ENCODE measurements at places on chromosomes 6 and 20.
A peak's percentile ranks its signal among the peaks of the same experiment; 100 is the strongest.

- no peak for DNase-seq
Measured at GRCh38 chr6:21587961-21588480, 5.5 kb upstream of the SOX4 start.

- DNase-seq: no peak
Measured at GRCh38 chr6:145689529-145689928, 45.8 kb downstream of the EPM2A start.

DNA sequence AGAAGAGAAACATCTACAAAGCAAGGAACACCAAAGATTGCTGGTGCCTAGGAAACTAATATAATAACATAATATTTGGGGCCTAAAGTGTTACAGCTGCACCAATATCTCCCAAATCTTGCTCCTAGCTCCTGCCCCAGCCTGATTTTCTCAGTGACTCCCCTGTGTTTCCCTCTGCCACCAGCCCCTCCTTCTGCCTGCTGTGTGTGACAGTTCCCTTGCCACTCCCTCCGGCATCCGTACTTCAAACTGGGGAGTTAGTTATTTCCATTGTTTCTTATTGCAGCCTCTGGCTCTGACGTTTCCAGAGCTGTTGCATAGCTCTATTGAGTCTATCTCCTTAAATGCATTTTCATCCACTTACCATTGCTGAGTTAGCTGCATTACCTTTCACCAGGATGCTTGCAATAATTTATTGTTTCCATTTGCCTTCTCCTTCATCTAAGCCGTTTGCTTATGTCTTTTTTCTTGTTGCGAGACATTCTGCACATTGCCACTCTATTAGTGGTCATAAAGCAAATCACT lies 43.1 kb downstream of the ESR1 start:
- DNase-seq: no peak

GRCh38 chr6:160222491-160222890 lies 36.1 kb downstream of the SLC22A2 start:
- DNase-seq: no peak

DNA sequence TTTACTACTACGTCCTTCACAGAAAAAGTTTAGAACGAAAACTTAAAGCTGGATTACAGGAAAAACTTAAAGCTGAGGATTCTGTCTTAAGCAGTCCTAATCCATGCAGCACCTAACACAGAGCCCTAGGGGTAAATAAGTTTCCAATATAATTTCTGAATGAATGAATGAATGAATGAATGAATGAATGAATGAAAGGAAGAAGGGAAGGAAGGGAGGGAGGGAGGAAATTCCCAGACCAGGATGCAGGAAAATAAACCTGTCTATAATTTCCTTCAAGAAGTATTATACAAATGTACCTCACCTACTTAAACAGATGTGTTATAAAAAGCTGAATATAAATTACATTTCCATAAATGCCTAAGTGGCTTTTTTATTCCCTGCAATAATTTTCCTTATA lies 83.4 kb downstream of the RNGTT start:
- DNase-seq: no peak

DNA sequence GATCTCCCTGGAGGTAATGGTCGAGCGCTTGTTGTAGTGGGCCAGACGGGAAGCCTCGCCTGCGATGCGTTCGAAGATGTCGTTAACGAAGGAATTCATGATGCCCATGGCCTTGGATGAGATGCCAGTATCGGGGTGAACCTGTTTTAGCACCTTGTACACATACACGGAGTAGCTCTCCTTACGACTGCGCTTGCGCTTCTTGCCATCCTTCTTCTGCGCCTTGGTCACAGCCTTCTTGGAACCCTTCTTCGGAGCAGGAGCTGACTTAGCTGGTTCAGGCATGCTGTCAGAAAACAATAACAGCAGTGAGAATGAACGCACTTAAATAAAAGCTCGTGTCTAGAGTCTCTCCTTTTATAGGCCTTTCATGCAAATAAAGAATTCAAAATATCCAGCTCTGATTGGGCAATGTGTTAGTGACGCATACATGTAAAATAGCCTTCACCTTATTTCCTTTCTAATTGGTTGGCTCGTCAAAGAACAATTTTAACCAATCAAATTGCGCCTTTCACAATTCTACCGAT lies 129.2 kb downstream of the HFE start:
- DNase-seq: peak; percentile 84

DNA sequence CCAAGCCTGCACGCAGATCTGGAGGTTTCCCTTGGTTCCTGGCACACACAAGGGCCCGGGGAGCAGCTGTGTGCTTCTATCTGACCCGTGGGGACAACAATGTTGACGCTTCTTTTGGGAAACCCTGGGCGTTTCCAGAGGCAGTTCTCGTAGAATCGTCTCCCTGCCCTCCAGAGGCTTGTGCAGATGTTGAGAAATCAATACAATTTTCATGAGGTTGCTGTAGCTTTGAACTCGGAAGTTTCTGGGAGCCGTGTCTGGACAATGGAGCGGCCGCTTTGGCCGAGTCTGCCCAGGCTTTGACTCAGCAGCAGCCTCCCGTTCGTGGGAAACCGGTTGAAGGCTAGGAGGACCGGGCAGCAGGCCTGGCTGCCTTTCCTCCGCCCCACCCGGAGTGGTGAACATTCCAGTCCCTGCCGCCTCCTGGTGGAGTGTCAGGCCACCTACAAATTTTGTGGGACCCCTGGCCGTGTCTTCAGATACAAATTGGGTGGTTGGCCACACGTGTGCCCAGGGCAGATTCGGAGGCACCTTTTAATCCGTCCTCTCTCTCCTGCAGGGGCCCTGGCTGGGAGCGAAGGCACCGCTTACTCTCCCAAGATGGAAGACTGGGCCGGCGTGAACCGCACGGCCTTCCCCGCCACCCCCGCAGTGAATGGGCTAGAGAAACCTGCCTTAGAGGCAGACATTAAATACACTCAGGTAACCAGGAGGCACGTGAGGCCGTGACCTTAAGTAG lies 2.7 kb downstream of the PAX1 start:
- no peak for DNase-seq

DNA sequence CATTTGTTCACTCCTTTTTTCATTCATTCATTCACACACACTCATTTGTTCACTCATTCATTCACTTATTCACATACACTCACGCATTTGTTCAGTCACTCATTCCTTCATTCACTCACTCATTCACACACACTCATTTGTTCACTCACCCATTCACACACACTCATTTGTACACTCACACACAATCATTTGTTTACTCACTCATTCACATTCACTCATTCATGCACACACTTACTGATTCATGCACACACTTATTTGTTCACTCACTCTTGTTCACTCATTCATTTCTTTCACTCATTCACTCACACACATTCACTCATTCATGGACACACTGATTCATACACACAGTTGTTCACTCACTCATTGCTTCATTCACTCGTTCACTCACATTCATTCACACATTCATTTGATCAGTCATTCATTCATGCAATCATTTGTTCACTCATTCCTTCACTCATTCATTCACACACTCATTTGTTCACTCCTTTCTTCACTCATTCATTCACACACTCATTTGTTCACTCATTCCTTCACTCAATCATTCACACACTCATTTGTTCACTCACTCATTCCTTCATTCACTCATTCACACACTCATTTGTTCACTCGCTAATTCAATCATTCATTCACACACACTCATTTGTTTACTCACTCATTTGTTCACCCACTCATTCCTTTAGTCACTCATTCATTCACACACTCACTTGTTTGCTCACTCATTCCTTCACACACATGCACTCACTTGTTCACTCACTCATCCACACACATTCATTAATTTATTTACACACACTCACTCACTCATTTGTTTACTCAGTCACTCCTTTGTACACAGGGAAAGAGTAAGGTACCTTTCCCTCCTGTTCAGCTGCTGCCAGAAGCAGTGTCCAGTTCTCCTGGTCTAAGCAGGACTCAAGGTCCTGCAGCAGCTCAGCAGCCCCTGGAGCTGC lies 50.7 kb upstream of the BHLHE23 start:
- no peak for DNase-seq

GRCh38 chr6:91566467-91566866 lies 979.6 kb upstream of the MAP3K7 start:
- no peak for DNase-seq

GRCh38 chr6:168563656-168564055 lies 122.7 kb downstream of the SMOC2 start:
- DNase-seq: no peak

DNA sequence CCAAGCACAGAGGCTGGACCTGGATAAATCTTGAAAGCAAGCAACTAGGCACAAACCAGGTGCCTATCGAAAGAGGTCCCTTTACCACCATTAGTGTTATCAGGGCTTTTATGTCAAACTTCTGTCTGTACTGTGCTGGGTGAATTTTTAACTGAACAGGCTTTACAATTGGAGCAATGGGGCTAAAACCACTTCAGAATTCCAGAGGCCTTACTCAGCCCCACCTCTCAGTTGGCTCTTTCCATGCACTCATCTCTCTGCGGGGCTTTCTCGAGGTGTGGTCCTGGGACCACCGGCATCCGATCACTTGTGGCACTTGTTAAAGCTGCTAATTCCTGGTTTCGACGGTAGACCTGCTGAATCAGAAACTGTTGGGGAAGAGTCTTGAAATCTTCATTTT lies 232.5 kb downstream of the SOX4 start:
- DNase-seq: no peak

GRCh38 chr6:40791004-40791403 lies 203.8 kb upstream of the LRFN2 start:
- no peak for DNase-seq

GRCh38 chr6:5422321-5422915 lies 161.1 kb downstream of the FARS2 start:
- DNase-seq: peak; percentile 14

DNA sequence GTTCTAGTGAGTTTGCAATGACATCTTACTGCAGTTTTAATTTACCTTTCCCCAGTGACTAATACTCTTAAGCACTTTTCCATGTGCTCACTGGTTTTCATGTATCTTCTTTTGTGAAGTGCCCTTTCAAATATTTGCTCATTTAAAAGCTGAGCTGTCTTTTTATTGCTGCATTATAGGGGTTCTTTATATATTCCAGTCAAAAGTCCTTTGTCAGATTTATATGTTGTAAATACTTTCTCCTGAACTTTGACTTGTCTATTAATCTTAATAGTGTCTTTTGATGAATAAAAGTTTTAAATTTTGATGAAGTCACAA lies 50.2 kb upstream of the ELOVL5 start:
- DNase-seq: no peak

DNA sequence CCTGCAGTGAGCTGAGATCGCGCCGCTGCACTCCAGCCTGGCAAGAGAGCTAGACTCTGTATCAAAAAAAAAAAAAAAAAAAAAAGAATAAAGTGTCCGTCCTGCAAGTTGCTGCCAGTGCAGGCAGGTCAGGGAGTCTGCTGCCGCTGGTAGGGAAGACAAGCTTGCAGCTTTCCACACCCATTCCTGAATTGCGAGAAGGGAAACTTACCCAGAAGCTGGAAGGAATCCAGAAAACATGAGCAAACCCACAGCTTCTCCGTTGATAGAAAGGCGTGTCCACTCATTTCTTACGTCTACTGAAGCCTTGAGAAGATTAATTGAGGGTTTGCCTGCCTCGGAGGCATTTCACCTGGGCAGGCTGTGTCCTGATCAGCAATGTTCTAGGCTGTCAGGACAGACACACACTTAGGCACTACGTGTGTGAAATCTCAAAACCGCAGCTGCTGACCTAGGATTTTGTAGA lies 61.6 kb upstream of the DSP start:
- peak; percentile 40 for DNase-seq
